ENCODE measurements at places on chromosomes 1 and 21. TPM values are rescaled to one million over a fixed set of nuclear protein-coding genes. Genes with fewer than 3 reads are reported as not detected.

DNA sequence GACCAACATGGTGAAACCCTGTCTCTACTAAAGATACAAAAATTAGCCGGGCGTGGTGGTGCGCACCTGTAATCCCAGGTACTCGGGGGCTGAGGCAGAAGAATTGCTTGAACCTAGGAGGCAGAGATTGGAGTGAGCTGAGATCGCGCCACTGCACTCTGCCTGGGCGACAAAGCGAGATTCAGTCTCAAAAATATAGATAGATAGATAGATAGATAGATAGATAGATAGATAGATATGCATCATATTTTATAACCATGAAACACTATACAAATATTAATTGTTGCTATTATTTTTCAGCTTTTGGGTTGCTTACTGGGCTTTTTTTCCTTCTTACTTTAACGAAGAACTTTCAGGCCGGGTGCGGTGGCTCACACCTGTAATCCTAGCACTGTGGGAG, 4.8 kb upstream of the FAF1 start:
- DNase-seq: no peak

DNA sequence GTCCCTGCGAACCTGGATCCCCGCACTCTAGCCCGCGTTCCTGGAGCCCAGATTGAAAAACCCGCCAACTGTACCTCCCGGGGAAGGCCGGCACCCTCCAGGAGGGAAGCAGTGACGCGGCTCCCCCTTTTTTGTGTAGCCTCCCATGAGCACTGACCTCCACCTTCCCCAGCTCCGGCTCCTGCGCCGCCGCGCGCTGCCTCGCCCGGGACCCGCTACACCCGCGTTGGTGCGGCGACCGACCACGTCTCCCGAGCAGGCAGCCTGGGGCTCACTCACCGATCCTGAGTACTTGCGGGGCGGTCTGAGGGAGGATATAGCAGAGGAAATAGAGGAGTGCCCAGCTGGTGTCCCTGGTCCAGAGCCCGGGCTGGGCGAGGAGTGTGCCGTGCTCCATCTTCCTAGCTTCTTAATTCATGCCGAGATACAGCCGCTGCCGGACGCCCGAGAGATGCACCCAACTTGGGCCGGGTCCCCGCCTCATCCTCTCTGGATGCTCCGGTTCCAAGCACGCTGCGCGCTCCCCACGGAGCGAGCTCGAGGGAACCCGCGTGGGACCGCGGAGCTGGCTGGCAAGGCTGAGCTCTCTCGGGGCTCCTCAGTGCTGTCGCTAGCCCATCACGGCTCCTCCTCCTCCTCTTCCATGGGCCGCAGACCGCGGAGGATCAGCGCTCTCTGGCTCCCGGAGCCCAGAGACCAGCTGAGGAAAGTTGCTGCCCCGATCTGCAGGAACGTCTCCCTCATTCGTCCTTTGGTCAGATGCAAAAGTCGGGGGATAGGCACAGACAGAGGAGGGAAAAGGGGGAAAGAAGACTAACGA, 482 bp downstream of the GRIK1 start:
- DNase-seq: no peak

GRCh38 chr1:227396539-227397353, 78.5 kb upstream of the CDC42BPA start:
- no peak for DNase-seq

LCE2C gene
- total RNA-seq: not detected

PPFIA4 gene
- 0.39 TPM for total RNA-seq

S100A2 gene
- not detected for total RNA-seq
